ENCODE measurements at places on chromosomes 2 and 18. TPM values are rescaled to one million over a fixed set of nuclear protein-coding genes. Genes with fewer than 3 reads are reported as not detected.

DNA sequence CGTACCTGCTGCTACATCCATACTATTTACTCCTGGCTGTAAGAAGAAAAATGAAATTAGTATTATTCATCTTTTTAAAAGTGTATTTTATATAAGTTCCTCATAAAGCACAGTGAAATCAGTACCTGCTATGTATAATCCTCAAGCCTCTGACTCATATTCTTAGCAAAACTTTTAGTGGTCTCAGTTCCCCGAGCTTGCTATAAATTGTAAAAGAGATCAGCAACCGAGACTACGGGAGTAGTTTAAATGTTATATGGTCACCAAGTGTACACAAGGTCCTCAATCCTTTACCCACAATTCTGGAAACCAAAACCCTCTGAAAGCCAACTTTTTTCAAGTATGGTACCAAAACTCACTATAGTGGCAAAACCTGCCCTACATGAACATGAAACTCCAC, 24.2 kb downstream of the PRPF40A start:
- ATAC-seq: peak; percentile 82

- no peak for ATAC-seq
These were observed 127.6 kb downstream of the ICOS start for GRCh38 chr2:204064119-204064518.

DNA sequence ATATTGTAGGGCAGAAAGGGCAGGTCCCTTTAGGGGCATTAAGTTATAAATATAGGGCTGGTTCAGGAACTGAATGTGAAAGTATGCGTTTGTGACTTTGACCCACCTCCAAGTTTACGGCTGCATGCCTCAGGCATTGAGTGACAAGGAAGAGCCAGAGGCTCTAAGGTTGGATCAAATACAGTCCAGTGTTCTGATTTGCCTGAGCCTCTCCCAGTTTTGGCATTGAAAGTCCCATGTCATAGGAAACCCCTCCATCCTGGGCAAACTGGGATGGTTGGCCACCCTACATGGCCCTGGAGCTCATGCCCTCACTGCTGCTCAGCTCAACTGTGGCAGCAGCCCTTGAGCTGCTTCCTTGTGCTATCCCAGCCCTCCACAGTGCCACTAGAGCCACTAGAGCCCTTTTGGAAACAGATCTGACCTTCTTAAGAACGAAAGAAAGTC, 29.9 kb downstream of the HK2 start:
- ATAC-seq: no peak

- no peak for ATAC-seq
These were observed 37.1 kb upstream of the GATA6 start for GRCh38 chr18:22132258-22132657.

DNA sequence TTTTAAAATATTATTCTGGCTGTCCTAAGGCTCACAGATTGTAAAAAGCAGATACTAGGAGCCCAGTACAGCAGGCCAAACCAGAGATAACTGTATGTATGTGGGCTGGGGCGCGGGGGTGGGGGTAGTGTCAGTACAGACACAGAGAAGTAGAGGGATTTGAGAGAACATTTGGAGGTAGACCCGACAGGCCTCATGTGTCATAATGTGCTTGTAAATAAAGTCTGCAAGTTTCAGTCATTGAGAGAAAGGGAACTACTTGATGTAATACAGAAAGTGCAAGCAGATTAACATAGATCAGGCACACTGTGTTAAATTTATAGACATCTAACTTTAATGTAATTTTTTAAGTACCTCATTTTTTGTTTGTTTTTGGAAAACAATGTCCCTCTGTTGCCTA, 7.4 kb upstream of the POLI start:
- ATAC-seq: peak; percentile 62

DNA sequence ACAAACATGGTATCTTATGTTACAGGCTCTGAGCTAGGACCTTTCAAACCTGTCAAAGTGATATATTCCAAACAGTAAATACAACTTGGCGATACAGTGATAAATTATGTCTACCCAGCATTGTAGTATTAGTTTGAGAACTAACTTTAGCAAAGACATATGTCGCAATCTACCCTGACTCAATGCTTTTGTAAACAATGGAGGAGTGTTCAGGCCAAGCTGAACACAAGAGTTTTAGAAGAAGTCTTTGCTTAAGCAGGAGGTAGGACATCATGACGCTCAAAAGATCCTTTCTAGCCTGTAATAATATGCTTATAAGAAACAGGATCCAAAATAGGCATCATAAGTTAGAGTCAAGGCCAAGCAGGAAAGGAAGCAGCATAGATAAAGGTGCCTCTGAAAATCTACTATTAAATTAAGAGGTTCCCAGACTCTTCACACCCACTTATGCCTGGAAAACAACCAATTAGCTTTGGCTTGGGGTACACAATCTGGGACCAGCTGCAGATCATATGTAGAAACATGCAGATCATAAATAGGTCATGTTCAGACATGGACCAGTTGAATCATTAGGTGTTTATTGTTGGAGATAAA, 132.5 kb downstream of the CSRNP3 start:
- ATAC-seq: no peak

DNA sequence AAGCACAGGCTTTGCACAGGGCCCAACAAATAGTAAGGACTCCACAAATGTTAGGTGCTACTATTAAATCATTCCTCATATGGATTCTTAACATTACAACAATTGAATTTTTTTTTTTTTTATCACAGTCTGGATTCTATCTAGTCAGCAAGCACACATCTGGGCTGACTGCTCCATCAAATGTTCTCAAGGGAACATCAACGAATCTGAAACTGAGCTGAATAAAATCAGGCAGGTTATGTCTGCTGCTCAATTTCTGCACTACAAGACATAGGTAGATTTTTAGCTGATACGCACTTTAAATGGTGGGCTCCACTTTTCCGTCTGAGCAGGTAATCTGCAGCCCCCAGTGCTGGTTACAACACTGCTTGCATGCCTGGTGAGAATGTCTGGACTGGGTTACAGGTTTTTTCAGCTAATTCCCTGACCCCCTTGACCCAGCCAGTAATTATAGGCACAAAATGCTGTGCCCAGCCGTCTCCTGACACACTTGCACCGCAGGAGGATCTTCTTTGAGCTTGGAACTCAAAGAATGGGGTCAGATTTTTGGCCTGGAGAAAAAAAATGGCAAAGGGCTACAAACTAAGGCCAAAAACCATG, 44.6 kb downstream of the ADD2 start:
- ATAC-seq: no peak

DNA sequence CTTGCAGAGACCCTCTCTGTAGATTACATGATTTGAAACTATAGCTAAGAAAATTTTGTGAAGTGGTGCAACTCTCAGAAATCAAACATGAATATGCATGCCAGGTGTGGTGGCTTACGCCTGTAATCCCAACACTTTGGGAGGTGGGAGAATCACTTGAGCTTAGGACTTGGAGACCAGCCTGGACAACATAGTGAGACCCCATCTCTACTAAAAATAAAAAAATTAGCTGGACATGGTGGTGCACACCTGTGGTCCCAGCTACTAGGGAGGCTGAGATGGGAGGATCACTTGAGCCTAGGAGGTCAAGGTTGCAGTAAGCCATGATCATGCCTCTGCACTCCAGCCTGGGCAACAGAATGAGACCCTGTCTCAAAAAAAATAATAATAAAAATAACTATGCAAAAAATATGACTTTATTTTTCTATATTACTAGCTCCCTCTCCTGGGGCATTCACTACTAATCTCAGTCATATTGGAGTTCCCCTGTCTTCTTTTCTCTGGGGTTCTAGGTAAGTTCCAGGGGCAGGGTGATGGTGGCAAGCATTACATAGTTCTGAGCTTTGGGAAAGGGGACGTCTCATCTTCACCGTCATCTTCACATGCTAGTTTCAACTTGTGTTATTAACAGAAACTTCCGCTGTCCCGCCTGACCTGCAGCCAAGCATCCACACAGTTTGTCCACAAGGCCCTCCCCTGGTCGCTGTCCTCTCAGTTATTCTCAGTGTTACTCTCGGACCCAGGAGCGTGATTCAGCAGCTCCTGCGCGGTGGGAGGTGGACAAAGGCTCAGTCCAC, 96.8 kb upstream of the MBOAT2 start:
- ATAC-seq: peak; percentile 28

The SERPINB11 gene
- total RNA-seq: not detected
